ENCODE measurements at places on chromosomes 5 and 9.
A peak's percentile ranks its signal among the peaks of the same experiment; 100 is the strongest.

GRCh38 chr5:137141779-137142178 lies 357.3 kb downstream of the SPOCK1 start:
- DNase-seq = no peak

DNA sequence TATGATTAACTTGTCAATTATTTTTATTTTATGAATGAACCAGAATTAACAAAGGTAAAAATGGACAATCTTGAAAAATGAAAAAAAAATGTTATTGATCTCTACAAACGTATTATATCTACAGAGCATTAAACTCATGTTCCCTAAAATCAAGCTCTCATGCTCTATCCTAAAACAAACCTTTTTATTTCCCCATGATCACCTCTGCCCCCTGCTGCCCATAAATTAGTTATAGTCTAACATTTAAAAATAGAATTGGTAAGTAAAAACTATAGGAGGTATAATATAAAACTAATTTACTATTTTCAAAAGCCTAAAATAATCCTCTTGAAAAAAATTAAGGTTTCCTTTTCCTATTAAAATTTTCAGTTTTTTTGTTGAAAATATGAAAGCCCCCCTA lies 168.0 kb upstream of the POU5F2 start:
- DNase-seq = no peak

- DNase-seq = peak; percentile 17
Observed at GRCh38 chr5:122896598-122897282, 51.3 kb downstream of the SNX24 start.

DNA sequence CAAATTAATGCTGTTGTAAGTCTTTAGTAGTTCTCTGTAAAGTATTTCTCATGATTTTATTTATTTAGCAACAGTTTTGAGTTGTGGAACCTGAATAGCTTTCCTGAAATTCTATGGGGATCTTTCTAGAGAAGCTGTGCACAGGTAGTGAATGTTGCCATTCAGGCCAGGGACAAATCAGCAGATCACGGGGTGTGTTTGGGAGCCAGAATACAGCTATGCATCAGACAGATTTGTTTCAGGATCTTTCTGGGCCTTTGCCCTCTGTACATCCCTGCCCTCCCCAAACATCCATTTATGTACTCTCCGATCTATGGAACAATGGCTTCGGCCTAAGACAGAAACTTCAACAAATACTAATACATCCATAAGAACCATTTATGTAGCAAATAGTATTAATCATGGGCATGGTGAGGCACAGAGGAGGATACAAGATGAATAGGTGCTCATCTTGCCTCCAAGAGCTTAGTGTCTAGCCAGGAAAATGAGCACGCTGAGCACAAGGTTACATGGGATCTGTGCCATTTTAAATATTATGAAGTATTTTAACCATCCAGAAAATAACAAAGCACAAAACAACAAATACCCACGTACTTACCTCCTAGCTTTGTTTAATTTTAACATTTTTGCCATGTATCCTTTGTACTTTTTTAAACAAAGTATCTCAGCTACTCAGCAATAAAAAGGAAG lies 13.1 kb downstream of the ARHGEF37 start:
- DNase-seq = no peak

DNA sequence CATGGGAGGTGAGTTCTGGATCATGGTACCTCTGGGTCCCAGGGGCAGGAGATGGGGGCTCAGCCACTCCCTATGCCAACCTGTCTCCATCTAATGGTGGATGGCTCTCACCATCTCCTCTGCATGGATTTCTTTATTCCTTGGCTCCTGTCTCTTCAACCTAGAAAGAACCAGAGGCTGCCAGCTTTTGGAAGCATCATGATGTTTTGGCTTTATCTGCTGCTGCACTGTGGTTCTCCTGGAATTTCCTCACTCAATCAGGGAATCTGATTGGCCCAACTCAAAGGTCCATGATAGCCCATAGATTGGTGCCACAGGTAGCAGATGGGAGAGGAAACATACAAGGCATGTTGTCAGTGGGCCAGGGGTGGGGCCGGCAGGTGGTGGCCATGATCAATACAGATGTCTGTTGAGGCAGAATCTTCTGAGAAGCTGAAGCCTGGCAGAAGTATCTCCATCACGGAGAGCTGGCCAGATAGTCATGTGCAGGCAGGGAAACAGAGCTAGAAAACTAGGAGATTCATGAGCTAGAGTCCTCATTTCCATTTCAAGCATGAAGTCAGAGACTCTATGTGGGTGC lies 158.2 kb downstream of the MACROH2A1 start:
- no peak for DNase-seq

DNA sequence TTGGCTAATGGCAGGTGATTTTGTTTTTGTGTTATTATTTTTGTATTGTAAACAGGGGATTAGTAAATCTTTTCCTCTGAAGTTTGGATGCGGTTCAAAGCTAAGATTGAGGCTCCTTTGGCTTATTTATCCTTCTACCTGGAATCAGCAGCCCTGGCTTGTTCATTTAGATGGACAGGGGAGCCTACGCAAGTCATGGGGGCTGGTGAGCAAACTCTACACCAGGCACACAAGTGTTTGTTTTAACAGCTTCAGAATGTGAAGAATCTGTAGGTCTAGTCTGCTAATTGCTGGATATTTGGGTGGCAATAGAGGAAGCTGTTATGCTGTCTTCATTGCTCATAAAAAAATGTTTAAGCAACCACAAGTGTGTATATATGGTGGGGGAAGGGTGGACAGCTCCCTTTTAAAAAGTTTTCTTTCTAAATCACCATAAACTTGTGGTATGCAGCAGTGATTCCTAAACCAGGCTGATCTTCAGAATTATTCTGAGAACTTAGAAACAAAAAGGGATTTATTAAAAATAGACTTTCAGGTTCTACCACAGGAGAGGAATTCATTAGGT lies 20.7 kb downstream of the ZNF462 start:
- no peak for DNase-seq

GRCh38 chr5:79111960-79112702 lies 522 bp downstream of the BHMT start:
- no peak for DNase-seq

DNA sequence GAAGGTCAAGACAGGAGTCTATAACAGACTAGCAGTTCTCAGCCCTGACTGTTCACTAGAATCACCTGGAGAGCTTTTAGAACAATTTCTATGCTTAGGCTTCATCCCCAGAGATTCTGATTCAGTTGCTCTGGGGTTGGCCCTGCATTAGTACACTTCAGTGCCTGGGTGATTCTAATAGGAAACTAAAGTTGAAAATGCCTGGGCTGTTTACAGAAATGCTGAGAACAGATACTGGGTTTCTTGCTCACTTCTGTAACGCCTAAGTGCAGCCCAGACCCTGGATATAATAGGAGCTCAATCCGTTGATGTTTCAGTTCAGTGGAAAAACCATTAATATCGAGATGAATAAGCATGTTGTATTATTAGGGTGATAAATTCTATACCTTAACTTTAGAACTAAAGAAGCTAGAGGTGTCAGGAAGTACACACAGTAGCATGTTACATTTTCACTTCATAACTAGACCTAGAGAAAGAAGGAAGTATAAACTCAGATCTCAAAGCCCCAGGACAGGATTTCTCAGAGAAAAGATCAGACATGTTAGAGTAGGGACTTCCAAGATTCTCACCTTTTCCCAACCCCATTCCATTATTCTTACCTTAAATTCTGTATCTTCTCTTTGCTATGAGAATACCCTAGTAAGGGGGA lies 20.4 kb downstream of the HAVCR2 start:
- DNase-seq = no peak

- DNase-seq = no peak
Observed at GRCh38 chr5:142303565-142303964, 21.3 kb downstream of the SPRY4 start.

GRCh38 chr9:114696814-114697544 lies 15.0 kb upstream of the TEX48 start:
- no peak for DNase-seq

DNA sequence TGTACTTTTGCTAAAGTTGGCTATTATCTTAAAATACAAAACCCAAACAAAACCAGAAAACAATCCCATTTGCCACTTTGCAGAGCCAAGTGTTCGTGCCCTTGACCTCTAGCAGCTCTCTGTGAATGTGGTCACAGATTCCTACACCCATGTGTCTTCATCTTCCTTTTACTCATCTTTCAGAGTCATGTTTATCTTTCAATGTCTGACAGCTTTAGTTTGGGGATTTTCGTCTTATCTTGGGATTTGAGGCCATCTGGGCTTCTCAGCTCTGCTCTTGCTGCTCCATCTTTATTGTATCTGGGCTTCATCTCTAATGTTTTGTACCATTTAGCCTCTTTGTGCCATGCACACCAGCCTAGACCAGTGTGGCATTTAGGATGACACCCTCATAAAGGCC lies 81.0 kb downstream of the DAPK1 start:
- DNase-seq = no peak

- DNase-seq = no peak
Observed at GRCh38 chr5:127187706-127188105, 102.9 kb upstream of the MEGF10 start.

DNA sequence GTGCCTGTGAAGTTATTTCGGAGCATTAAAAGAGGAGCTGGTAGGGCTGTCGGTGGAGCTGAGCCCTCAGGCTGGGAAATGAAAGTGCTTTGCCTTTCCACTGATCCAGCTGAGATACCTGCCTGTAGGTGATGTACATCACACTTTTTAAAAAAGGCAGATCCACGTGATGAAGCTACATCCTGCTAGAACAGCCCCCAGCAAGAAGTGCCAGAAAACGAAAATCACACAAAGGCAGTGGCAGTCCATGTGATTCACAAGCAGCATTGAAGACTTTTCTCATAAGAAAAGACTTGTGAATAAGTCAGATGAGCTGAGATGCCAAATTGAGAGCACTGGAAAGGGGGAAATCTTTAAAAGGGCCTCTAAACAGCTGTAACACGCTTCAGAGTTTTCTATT lies 765.1 kb downstream of the PTPRD start:
- DNase-seq = no peak

- DNase-seq = peak; percentile 59
Observed at GRCh38 chr5:137498736-137499505, at the start of gene SPOCK1. Gene SPOCK1 (minus strand): TSS chr5:137499326.

- no peak for DNase-seq
Observed at GRCh38 chr5:149433524-149434131, 54.5 kb upstream of the IL17B start.

DNA sequence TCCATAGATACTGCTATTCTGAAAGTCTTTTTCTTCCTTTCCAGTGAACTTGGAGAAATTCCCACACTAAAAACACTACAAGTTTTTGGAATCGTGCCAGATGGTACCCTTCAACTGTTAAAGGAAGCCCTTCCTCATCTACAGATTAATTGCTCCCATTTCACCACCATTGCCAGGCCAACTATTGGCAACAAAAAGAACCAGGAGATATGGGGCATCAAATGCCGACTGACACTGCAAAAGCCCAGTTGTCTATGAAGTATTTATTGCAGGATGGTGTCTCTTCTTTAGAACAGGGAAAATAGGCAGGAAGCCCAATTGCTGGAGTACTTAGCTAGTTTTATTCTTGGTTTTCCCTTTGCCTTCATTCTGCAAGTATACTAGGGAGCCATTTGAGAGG lies 29.9 kb downstream of the SKP2 start:
- no peak for DNase-seq

DNA sequence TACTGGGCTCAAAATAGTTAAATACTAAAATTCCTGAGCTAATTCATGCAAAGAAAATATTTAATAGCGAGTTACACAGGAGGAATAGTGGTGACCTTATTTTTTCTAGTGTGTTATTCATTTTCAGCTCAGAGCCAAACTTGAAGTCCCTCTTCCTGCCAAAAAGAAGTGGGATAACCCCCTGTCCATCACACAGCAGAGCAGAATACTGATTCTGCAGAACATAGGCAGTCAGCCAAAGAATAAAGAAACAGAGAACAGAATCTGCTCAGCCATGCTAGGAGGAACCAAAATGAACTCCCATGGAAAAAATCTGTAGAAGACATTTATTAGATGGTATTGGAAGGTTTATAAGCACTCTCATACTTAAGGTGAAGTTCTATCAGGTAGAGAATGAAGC lies 49.4 kb upstream of the GRIN3A start:
- no peak for DNase-seq

GRCh38 chr5:14364096-14364495 lies 217.5 kb upstream of the OTULINL start:
- DNase-seq = no peak

DNA sequence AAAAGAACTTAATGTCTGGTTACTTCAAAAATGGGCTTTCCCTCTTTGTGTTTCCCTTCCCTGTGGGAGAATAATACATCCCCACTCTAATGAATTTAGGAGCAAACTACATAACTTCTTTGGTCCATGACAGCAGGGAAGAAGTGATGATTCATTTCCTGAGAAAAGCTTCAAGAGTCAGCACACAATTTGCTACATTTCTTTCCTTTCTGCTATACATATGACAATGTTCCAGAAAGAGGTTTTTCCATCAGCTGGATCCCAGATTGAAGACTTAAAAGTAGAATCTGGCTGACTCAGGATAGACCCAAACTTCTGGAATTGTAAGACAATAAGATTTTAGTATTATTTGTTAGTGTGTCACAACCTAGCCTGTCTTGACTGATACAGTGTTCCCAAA lies 126.1 kb downstream of the DRD1 start:
- DNase-seq = no peak

GRCh38 chr5:157731272-157732129 lies at the start of gene THG1L:
Gene THG1L (plus strand): TSS chr5:157731420. CDS start chr5:157731441, 21 bp downstream.
- peak; percentile 99 for DNase-seq

DNA sequence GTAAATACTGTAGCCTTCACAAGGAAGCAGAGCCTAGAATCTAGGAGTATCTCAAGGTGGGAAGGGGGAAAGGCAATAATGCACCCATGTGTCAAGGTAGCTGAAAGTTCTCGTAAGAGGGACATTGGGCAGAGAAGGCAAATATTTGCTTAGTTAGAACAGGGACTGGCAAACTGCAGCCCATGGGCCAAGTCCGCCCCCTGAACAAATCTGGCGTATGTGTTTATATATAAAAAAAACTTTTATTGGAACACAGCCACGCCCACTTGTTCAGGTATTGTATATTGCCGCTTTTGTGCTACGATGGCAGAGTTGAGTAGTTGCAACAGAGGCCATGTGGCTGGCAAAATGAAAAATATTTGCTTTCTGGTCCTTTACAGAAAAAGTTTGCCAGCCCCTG lies 16.1 kb downstream of the KCNN2 start:
- peak; percentile 57 for DNase-seq

- DNase-seq = no peak
Observed at GRCh38 chr5:90051756-90052155, 357.8 kb downstream of the CETN3 start.

GRCh38 chr5:90956511-90957097 lies 398.0 kb downstream of the ADGRV1 start:
- DNase-seq = no peak

GRCh38 chr5:174717826-174718455 lies 6.4 kb upstream of the MSX2 start:
- no peak for DNase-seq

DNA sequence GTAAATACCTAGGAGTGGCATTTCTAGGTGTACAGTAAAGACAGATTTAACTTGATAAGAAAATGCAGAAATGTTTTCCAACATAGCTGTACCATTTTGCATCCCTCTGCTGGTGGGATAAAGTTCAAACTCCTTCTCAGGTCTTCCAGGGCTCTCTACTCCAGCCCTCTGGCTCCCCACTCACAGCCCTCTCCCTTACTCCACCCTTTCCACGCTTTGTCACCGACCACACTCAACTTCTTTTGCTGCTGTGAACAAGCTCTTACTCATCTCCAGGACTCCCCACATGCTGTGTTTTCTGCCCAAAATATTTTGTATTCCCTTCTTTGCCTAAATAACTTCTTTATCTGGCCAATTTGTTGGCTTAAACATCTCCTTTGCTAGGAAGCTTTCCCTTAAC lies 90.6 kb upstream of the OSMR start:
- no peak for DNase-seq

GRCh38 chr5:15938961-15939360 lies 240.6 kb downstream of the MARCHF11 start:
- no peak for DNase-seq

- DNase-seq = no peak
Observed at GRCh38 chr5:56896763-56897162, 12.6 kb upstream of the SETD9 start.

Measured in mucosa of descending colon (tissue), 3 donors.